Mucosa of gallbladder (tissue), 1 donor: ENCODE measurements at places on chromosomes 7 and 10. TPM values are rescaled to one million over a fixed set of nuclear protein-coding genes. Genes with fewer than 3 reads are reported as not detected.

- DNase-seq: no peak
These were observed 36.0 kb downstream of the COL17A1 start for GRCh38 chr10:104049504-104050250.

DNA sequence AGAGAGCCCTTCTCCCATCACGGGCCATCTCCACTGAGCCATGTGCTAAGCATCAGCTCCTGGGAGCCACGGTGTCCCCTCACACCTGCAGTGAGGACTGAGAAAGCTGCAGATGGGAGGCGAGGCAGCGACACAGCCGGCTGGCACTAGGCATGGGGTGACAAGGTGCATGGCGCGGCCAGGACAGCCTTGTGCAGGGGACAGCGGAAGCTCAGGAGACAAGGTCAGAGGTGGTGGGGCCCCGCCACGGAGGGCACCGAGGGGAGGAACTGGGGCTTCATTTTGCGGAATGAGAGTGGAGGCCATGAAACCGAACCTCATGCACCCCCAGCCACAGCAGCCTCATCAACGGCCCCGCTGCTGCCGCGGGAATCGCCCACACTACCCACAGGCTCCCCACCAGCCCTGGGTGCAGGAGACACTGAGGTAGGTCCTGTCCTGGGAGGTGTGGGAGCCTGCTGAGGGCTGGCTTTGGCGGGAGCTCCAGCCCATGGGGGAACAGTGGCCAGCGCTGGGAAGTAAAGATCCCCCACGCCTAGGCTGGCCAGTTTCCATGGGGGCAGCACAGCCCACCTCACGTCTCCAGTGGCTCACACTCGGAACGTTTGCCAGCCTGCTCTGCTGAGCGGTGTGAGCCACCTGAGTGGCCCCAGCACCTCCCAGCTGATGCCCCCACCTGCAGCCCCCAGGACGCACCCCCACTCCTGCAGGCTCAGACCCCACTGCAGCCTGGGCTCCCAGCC is 71.2 kb upstream of the INSIG1 start:
- no peak for DNase-seq

FZD1 gene
- total RNA-seq: 20.3 TPM

DNA sequence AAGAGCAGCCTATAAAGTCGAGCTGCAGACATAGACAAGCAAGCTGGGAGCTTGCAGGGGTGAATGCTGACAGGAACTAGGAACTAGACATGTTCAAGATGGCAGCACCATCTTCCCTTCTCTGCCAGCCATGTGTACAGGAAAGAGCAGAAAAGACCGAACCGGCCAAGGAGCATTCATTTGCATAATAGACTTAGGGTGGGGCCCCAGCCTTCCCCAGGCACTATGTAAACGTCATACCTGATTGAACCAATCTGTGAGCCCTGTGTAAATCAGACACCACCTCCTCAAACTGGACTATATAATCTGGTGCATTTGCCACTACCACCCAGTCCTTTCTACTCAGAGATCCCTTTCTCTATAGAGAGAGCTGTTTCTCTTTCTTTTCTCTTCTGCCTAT is 106.9 kb upstream of the FAM3C start:
- no peak for DNase-seq

- DNase-seq: no peak
These were observed 50.5 kb upstream of the HBP1 start for GRCh38 chr7:107118109-107118900.

- peak; percentile 45 for DNase-seq
These were observed 4.6 kb downstream of the TRPV6 start for GRCh38 chr7:142880876-142881505.

- DNase-seq: peak; percentile 68
These were observed 51.3 kb upstream of the TCF7L2 start for GRCh38 chr10:112898540-112899390.

FOXI2 gene
- 0.23 TPM for total RNA-seq

DNA sequence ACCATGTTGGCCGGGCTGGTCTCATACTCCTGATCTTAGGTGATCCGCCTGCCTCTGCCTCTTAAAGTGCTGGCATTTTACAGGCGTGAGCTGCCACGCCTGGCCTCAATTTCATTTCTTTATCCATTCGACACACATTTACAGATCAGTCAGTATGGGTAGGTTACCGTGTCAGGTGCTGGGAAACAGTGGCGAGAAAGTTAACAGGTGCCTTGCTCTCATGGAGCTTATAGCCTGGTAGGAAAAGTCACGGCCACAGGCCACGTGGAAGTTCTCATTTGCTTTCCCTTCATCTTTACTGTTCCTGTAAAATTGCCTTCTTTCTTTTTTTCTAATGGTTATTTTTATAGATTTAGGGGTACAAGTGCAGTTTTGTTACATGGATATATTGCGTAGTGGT is 2.6 kb upstream of the CAMK1D start:
- no peak for DNase-seq
